ENCODE measurements at places on chromosomes 16 and 17. TPM values are rescaled to one million over a fixed set of nuclear protein-coding genes. Genes with fewer than 3 reads are reported as not detected.

CHST5 gene
- total RNA-seq, result not detected

RHBDF1 gene
- 5.6 TPM for total RNA-seq

PEMT gene
- total RNA-seq, result 33.1 TPM

RNF112 gene
- total RNA-seq, result 0.58 TPM

IRX5 gene
- total RNA-seq, result 0.20 TPM

ABCC12 gene
- total RNA-seq, result 0.16 TPM

PRSS36 gene
- total RNA-seq, result 8.1 TPM

EPX gene
- not detected for total RNA-seq

ADGRG3 gene
- total RNA-seq, result not detected

C16orf92 gene
- not detected for total RNA-seq

DNA sequence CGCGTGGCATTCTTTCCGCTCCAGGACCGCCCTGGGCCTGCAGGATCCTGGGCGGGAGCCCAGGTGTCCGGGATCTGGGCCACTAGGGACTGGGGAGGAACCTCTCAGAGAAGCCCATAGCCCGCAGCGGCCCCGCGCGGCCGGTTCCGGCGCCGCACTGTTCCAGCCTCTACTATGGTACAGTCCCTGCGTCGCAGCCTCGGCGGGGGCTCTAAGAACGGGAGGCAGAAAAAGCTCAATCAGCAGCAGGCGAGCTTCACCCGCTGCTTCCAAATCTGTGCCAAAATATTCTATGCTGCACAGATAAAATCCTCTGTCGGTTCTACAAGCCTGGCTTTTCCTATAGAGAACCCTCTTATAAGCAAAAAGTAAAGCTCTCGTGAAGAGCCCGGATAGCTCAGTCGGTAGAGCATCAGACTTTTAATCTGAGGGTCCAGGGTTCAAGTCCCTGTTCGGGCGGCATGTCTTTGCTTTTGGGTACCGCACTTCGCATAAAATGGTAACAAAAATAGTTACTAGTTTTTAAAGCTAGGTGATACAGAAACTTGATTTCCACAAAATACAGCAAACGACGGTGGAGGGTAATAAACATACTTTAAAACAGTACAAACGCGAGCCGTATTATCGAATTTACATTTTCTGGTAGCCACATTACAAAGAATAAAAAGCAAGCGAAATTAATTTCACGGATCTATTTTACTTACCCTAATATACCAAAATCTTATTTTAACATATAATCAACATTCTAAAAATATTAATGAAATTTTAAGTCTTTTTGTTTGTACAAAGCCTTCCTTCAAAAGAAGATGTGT is 661 bp upstream of the ALOXE3 start:
- peak; percentile 64 for DNase-seq

DNA sequence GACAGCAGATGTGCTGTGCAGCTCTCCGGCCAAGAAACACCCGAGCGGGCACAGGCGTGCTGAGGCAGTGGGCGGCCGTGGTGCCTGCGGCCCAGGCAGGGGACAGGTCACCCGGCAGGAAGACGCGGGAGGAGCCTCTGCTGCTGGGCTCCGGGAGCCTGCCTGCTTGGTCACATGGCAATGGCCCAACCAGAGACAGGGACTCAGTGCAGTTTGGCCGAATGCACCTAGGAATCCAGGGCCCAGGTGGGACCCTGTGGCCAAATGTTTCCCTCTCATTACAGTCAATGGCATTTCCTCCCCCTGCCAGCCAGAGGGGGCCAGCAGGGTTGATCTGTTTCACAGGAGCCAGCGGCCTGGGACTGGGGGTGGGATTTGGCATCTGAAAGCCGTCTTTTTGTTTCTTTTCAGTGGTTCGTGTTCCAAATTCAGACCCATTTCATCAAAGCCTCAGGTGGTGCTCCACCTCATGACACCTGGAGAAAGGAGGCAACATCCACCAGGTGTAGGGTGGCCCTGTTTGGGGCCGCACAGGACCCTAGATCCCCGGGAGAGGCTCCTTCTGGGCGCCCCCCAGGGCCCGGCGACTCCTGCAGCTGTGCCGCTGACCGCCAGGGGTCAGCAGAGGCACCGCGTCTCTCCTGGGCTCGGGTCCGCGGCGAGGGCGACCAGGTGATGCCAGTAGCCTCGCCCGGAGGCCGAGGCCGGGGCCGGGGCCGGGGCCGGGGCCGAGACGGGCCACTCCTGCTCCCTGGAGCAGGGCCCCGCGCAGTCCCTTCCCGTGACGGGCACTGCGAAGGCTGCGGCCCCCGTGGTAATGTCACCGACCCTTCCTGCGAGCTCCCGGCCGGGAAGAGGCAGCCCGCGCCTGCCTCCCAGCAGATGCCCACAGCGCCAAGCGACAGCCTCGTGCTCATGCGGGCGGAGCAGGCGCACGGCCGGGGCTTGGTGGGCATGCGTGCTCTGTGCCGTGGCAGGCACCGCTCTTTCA is 118.5 kb downstream of the C16orf78 start:
- DNase-seq, result no peak

- no peak for DNase-seq
Measured at GRCh38 chr16:22291860-22292318, 5.3 kb upstream of the POLR3E start.

DNA sequence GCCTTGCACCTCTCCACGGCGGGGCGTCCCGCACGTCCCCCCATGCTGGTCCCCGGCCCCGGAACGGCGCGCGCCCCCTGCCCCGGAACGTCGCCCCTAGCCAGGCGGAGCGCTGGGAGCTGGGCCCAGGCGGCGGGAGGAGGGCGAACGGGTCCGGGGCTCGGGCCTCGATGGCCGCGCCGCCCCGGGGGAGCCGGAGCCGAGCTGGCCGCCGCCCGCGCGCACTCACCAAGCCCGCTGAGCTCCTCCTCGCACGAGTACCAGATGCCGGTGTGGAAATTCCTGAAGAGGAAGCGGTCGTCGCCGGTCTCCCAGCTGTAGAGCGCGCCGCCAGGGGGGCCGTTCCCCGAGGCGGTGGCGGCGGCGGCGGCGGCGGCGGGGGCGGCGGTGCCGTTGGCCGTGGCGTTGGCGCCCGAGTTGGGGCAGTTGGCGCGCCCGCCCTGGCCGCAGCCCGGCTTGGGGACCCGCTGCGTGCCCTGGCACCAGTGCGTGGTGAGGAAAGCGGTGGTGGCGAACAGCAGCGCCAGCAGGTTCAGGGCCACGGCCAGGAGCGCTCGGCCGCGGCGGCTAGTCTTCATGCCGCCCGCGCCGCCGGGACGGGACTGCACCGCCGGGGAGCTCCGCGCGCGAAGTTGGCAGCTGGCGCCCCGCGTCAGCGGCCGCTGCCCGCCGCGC is 530 bp downstream of the GSG1L start:
- no peak for DNase-seq

- peak; percentile 9 for DNase-seq
Measured at GRCh38 chr17:50904518-50905459, 38.6 kb upstream of the TOB1 start.

DNA sequence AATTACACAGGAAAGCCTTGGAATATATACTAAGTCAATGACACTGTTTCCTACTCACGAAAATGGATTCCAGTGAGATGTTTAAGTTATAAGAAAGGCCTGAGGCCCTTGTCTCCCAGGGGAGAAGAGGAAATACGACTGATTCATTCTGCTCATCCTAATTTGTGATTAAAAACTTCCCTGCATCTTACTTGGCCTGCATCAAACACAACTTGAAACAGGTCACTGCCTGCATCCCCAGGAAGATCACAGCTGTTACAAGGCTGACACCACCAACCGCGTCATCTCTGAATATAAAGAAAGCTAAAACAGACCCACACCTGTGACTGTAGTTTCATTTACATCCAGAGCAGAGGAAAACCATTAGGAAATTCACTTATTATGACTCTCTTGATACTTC is 121.9 kb downstream of the DNAH3 start:
- no peak for DNase-seq

DNA sequence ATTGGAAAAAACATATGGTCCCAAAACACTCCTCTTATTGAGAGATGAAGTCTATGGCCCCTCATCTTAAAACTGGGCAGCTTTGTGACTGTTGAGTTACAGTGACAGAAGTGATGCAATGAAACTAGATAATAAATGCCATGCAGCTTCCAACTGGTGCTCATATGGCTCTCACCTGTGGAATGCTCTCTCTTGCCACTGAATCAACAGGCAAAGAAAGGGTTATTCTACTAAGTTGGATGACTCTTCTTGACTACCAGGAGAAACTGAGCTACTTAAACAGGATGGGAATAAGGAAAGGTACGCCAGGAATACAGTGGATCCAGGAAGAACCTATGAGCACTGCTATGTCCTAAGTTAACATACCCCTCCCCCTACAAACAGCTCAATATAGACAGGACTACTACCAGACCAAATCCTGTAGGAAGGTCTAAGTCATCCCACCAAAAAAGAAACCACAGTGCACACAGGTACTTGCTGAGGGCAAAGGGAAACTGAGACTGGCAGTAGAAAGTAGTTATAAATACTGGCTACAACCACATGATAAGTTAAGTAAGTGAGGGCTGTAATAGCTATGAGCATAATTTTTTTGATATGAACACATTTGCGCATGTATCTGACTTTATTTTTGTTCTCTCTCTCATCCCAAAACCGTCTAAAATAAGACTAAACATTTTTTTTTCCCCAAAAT is 398.5 kb downstream of the ZFHX3 start:
- DNase-seq, result no peak

DNA sequence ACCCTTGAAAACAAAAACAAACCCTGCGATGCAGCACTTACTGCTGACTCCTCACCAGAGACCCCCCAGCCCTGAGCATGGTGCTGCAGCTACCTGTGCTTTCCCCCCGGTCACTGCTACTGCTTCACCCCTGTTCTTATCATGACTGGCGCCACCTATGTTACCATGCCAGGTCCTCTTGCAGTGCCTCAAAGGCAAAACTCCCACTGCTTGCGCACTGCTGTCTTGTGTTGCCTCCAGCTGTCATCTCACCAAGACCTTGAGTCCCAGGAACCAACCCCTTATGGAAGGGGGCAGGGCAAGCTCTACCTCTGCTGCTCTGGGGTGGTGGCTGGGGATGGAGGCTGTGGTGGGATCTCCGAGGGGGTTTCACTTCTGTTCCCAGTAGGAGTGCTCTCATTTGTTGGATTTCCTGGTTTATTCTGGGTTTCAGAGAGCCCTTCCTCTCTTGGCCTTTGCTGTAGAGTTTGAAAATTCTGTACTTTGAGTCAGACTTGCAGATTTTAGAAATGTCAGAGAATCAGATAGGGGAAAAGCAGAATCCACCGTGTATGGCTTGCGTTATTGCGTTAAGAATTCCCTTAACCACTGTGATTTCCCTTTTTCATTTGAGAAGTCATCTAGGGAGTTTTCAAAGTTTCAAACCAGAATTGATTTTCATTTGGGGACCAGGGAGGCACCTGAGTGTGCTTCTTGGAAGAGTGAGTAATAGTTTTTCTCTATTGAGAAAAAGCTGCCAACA is 96.6 kb downstream of the SPECC1 start:
- DNase-seq, result no peak

- no peak for DNase-seq
Measured at GRCh38 chr16:80695020-80695419, 109.4 kb downstream of the CDYL2 start.

- DNase-seq, result peak; percentile 70
Measured at GRCh38 chr17:42112552-42113176, at the start of gene DHX58. DHX58 (minus strand) TSS chr17:42112714; CDS start chr17:42111892, 822 bp downstream.

- DNase-seq, result no peak
Measured at GRCh38 chr17:40346765-40347158, 17.8 kb downstream of the GJD3 start.

DNA sequence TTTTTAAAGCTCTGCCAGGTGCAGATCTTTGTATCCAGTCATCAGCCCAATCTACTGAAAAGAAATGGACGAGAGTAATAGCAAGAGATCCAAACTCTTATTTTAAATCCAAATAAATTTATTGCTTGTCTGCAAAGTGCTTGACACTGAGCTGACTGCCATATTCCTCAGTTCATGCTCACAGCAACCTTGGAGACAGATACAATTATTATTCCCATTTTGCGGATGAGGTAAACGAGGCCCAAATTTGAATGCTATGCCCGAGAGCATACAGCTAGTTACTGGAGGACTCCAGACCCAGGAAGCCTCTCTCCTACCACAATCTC is 620 bp downstream of the NOB1 start:
- no peak for DNase-seq

GRCh38 chr16:73206151-73206707 is 158.3 kb upstream of the ZFHX3 start:
- DNase-seq, result no peak

DNA sequence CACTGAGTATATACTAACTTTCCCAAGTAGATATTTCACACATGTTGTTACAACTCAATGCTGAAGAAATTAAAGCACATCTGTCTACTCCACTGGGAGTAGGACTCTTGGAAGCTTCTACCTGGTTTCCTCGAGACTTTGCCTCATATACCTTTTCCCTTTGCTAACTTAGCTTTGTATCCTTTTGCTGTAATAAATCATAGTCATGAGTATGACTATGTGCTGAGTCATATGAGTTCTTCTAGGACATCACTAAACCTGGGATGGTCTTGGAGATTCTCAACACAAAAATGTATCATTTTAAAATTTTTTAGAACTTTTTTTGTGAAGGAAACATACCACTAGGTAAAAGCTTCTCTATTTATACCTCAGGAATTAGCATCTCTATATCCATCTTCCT is 39.8 kb downstream of the ABCA5 start:
- DNase-seq, result no peak

GRCh38 chr17:81043725-81044427 is 8.9 kb downstream of the BAIAP2 start:
- DNase-seq, result no peak

DNA sequence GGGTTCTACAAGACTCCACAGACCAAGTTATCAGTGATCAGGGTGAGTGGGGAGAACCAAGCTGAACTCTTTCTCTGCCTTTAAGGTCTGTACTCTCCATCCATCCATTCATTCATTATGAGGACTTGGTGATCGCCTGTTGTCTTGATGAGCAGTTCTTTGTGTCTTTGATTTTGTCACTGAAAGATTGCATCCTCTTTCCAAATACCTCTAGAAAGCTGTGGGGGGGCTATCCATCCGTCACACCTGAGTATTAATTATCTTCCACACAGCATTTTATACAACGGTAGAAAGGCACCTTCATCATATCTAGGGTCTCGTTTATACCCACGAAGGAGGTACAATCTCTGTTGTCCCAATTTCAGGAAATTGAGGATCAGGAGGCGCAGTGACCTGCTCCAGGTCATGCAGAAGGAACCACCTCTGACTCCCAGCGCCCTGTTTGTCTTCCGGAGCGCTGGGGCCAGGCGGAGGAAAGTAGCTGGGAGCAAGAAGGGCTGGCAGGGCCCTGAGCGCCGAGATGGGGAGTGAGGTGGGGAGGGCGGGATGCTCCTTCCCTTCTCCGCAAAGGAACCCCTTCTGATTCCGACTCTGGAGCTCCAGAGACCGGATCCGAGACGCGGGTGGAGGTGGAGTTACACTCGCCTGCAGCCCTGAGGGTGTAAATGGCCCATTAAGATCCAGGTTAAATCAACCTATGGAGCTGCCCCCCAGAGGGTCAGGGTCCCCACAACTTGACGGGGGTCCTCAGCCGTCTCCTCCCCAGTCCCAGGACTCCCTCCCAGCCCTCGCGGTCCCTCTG is 605 bp upstream of the ABAT start:
- DNase-seq, result no peak

- peak; percentile 57 for DNase-seq
Measured at GRCh38 chr17:1713878-1714426, 3.8 kb upstream of the TLCD2 start.
